Activated naive CD8-positive, alpha-beta T cell treated with anti-CD3 and anti-CD28 coated beads for 36 hours (primary cell): ENCODE measurements at places on chromosomes 3 and 15. TPM values are rescaled to one million over a fixed set of nuclear protein-coding genes. Genes with fewer than 3 reads are reported as not detected.
A peak's percentile ranks its signal among the peaks of the same experiment; 100 is the strongest.

DNA sequence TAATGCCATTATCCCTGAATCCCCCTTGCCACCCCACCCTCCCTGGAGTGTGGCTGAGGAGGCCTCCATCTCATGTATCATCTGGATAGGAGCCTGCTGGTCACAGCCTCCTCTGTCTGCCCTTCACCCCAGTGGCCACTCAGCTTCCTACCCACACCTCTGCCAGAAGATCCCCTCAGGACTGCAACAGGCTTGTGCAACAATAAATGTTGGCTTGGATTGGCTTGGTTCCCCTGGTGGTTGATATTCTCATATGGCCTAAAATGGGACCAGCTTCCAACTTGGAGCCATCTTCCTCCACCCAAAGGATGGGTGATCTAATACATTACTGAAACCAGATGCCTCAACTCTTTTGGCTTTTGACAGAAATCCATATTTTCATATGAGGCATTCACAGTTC, 34.9 kb downstream of the VIPR1 start:
- DNase-seq, result no peak
- peaks cover 14% of the 10 kb centered on the region for H3K4me1 ChIP-seq
- no peaks in the 10 kb centered on the region for H3K27me3 ChIP-seq
- H3K36me3 ChIP-seq, result peaks cover 1% of the 10 kb centered on the region

GRCh38 chr3:17631609-17632008, 110.8 kb downstream of the TBC1D5 start:
- DNase-seq, result no peak
- no peak overlapping the region for H3K27ac ChIP-seq
- H3K36me3 ChIP-seq, result peaks cover 6% of the 10 kb centered on the region
- no peaks in the 10 kb centered on the region for H3K27me3 ChIP-seq

DNA sequence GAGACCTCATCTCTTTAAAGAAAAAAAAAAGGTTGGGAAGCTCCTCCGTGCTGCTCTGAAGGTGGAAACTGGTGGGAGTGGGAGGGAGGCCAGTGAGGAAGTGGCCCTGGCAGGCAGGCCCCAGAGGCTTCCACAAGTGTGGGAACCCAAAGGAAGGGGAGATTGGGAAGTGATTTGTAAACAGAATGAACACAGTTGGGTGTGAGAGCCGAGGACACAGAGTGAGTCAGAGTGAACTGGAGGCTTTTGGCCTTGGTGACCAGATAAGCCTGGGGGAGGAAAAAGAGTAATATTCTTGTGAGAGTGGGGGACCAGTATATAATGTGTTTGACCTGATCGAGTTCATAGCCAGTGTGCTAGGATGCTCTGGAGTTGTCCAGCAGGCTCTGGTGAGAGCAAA, 23.0 kb downstream of the MKRN2 start:
- H3K27me3 ChIP-seq, result no peaks in the 10 kb centered on the region
- H3K4me3 ChIP-seq, result no peak overlapping the region
- DNase-seq, result no peak

- no peak for DNase-seq
- no peak overlapping the region for H3K27ac ChIP-seq
- peaks cover 13% of the 10 kb centered on the region for H3K4me1 ChIP-seq
- no peak overlapping the region for H3K4me3 ChIP-seq
- no peaks in the 10 kb centered on the region for H3K36me3 ChIP-seq
- H3K27me3 ChIP-seq, result no peaks in the 10 kb centered on the region
These were observed 172.7 kb upstream of the LMCD1 start for GRCh38 chr3:8328967-8329366.

DNA sequence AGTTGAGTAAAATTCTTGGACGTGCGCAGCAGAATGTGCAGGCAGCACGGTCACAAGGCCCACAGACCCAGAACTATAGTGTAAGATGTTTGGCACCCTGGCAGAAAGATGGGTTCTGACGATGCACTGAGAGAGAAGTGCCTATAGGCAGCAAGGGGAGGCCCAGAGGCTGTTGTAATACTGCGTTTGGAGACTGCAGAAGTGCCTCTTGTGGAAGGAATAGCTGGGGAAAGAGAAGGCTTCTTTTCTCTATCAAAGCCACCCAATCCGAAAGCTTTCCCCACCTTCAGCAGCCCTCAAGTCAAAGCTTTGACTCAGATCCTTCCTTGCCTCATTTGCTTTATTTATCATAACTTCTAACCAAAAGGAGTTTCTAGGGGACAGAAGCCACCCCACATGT, 5.2 kb upstream of the SIN3A start:
- peak overlapping the region; percentile 87 for H3K4me3 ChIP-seq
- no peaks in the 10 kb centered on the region for H3K27me3 ChIP-seq
- peaks cover 14% of the 10 kb centered on the region for H3K4me1 ChIP-seq
- H3K36me3 ChIP-seq, result peaks cover 7% of the 10 kb centered on the region

DNA sequence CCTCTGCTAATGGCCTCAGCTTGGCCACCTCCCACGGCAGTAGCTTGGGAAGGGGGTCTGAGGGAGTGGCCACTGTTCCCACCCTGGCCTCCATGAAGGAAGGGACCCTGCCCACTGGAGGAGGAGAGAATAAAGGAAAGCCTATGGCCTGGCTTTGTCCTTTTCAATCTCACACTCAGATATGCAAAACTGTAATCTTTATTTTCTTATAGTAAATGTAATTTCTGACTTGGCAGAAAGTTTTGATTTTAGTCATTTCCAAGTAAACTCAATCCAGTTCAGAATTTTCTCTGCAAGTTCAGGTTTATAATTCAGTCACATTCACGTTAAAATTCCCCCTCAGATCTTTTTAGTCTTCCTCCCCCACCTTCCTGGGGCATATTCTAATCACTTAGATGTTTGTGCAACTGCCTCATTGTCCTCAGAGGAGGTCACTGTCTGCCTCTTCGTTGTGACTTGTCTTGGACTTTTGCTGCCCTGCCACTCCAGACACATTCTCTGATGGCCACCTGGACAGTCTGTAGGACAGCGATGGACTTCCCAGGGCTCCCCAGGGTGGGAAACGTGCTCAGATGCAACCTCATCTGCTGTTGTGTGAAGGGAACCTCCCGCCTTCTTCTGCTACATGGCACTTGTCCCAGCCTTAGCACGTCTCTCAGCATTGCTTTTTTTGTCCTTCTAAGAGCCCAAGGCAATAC, 222.8 kb upstream of the TBL1XR1 start:
- no peaks in the 10 kb centered on the region for H3K36me3 ChIP-seq
- peak; percentile 12 for DNase-seq

DNA sequence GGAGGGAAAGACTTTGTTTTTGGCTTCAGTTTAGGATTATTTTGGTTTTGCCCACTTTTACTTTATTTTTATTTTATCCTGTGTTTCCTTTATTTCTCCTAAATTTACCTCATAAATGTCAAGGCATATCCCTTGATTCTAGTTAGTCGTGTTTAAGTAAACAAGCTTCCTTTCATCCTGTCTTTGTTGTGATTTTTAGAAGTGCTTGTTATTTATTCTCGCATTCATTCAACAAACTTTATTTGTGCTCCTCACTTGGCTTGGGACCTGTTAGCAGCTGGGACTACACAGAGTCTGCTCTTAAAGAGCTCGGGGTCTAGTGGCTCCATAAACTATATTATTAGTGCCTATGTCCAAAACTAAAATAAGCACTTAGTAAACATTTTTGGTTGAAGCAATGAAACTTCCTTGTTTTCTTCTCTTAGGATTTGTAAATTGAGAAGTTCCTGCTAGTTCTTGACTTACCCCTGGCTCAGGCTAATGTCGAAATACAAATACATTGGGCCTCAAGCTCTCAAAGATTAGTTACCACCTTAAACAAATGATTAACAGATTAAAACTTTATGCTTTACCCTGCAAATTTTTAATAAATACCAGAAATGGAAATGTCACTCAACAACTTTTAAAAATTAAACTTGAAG, 19.0 kb upstream of the DMXL2 start:
- DNase-seq, result no peak
- H3K4me3 ChIP-seq, result no peak overlapping the region
- H3K36me3 ChIP-seq, result no peaks in the 10 kb centered on the region

BLOC1S6 gene
- total RNA-seq, result 49.7 TPM
